ENCODE measurements at places on chromosomes 3 and 15.

- DNase-seq = no peak
Measured at GRCh38 chr3:69484507-69485393, 98.9 kb upstream of the FRMD4B start.

GRCh38 chr3:187773233-187774184 lies 28.2 kb upstream of the BCL6 start:
- no peak for DNase-seq

- no peak for DNase-seq
Measured at GRCh38 chr3:11563159-11563864, 80.4 kb downstream of the VGLL4 start.

DNA sequence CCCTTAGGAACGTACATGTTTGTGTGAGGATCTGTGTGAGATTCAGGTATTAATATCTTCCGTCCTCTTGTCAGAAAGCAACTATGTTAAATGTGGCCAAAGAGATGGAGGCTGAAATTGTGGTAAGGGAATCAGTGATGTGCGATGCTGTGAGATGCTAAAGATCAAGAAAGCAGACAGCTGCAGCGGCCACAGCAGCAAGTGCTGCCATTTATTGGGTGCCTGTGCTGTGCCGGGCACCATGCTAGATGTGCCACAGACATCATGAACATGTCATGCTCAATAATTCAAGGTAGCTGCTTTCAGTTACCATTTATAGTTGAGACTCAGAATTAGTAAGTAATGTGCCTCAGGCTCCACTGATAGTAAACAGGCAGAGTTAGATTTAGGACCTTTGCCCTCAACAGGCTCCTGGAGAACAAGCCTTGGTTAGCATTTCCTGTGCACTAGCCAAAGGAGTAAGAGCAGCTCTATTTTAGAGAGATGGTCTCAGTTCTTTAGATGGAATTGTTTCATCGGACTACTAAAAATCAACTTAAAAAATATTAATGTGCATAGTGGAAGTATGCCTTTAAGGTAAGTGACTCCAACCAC lies 24.9 kb downstream of the LARS2 start:
- no peak for DNase-seq

- DNase-seq = no peak
Measured at GRCh38 chr15:81575436-81576123, 201.6 kb upstream of the TMC3 start.

DNA sequence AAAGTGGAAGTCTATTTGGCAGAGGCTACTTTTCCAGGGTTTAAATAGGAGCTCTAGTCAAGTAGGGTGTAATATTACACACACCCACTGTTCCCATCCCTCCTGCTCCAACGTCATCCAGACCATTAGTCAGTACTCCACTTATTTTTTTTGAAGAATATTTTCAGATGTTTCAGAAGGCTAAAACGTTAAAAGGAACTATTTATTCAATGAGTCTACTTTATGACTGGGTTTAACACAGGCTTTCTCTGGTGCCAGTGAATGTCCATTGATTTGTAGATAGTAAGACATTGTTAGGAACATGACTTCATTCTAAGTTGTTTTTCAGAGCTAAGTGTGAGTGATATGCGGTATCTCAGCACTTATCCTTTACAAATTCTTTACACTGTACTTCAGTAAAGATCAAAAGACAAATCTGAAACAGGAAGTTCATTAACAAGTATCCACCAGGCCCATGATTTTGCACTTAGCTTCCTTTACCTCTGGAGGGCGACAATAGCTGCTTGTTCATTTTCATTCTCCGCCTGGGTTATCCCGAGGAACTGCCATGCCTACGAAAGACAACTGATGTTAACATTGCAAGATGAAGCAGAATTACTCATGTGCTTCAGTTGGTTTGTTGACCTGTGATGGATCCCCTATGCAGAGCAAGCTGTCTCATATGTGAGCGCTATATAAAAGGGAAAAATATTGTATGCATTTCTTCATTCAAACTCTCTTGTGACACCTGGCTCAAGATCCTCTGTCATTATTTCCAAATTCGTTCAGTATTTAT lies 158.7 kb downstream of the USP13 start:
- DNase-seq = no peak

DNA sequence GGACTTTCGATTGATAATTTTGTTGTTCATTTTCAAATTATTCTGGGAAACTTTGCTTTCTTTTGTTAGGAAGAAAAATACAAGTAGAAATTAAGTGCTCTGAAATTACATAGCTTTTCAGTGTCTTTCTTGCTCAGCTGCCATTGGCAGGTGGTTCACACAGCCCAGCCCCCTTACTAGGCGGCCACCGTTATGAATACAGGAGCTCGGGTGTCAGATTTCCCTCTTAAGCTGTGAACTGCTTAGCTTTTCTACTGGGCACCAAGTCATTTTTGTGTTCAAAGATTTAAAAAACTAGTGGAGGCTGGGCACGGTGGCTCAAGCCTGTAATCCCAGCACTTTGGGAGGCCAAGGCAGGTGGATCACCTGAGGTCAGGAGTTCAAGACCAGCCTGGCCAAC lies 55.2 kb downstream of the HMG20A start:
- no peak for DNase-seq

GRCh38 chr3:69695443-69695842 lies 43.8 kb upstream of the MITF start:
- DNase-seq = no peak

DNA sequence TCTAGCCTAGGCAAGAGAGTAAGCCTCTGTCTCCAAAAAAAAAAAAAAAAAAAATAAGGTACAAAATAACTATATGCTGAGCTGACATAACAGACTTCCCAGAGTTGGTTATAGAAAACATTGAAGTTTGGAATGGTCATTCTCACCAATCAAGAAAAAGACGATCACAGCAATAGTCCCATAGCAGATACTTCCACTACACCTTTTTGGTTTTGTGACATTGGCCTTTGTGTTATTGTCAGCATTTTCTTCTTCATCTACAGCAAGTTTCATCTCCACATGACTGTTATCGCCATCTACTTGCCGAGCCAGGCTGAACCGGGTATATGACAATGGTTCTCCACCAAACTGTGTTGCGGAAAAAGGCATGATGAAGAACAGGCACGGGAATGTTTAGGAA lies 6.9 kb downstream of the TFRC start:
- DNase-seq = no peak

DNA sequence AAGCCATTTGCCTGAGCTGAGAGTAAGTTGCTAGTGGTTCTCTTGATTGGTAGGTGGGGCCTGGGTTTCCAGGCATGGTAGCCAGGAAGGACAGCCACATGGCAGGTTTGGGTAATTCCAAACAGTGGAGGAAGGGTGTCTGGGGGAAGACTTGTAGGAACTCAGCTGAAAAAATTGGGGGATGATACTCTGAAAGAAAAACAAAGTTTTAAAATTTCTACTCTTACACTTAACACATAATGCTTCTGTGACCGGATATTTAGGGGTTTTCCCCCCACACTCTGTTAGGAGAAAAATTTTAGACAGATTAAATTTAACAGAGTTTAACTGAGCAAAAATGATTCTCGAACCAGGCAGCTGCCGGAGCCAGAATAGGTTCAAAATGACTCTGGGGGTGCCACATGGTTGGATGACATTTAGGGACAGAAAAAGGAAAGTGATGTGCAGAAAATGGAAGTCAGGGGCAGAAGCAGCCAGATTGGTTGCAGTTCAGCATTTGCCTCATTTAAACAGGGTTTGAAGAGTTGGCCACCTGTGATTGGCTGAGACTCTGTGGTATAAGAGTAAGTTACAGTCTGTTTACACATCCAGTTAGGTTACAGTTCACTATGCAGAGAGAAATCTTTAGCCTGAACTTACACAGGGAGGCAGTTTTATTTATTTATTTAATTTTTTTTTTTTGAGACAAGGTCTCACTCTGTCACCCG lies 8.1 kb downstream of the B2M start:
- DNase-seq = no peak

DNA sequence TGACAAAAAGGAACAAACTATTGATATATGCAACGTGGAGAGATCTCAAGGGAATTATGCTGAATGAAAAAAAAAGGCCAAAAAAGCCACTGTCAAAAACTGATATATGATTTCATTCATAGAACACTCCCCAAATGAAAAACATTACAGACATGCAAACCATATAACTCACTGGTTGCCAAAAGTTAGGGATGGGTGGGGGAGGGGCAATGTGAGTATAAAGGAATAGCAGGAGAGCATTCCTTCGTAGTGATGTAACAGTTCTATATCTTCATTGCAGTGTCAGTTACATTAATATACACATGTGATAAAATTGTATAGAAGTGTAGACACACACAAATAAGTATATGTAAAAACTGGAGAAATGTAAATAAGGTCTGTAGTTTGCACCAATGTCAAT lies 12.2 kb downstream of the GBE1 start:
- no peak for DNase-seq

DNA sequence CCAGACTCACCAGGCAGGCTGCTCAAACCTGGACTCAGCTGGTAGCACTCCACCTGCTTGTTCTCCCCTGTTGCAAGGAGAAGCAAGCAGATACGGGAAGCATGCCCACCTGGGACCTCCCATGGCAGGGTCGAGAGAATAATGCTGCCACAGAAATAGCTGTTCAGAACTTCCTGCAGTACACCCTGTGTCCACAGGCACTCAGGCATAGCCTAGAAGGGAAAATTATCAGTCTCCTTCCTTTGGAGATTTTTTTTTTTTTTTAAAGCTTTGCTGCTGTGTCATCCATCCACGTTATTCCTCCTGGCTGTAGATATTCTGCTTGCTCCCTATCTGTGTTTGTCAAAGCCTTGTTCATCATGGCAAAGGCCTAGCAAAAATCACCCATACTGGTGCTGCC lies 32.7 kb upstream of the RPS17 start:
- DNase-seq = no peak

- DNase-seq = no peak
Measured at GRCh38 chr15:69145694-69146492, 14.5 kb upstream of the GLCE start.

GRCh38 chr15:92021792-92022191 lies 168.3 kb downstream of the SLCO3A1 start:
- DNase-seq = no peak

DNA sequence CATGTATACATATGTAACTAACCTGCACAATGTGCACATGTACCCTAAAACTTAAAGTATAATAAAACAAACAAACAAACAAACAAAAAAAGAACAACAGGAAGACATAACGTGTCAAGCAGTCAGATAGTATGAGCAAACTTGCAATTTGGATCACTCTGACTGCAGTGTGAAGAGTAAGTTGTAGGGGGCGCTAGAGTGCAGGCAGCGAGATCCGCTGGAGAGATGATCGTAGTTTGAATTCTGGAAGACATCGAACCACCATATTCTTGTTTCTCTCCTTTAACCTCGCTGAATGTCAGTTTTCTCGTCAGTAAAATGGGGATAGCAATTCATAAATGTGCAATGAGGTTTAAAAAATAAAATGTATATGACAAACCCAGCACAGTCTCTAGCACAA lies 165.2 kb upstream of the LMCD1 start:
- DNase-seq = no peak

GRCh38 chr3:11143476-11143875 lies 10.8 kb upstream of the HRH1 start:
- no peak for DNase-seq

DNA sequence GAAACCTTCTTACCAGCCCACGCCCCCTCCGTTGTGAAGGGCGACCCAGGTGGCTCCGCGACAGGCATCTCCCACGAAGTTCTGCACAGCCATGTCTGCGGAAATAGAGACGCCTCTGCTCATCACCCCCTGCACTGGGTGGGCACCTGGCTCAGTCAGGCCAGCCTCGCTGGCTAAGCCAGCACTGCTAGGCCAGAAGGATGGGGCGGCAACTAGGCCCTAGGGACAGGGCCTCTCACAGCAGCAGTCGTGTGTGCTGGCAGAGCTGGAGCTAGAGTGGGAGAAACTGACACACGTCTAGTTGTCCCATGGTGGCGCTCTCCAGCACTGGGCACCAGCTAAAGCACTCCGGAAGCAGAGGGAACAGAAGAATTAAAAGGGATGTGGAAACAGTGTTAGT lies 12.5 kb upstream of the ZXDC start:
- no peak for DNase-seq

DNA sequence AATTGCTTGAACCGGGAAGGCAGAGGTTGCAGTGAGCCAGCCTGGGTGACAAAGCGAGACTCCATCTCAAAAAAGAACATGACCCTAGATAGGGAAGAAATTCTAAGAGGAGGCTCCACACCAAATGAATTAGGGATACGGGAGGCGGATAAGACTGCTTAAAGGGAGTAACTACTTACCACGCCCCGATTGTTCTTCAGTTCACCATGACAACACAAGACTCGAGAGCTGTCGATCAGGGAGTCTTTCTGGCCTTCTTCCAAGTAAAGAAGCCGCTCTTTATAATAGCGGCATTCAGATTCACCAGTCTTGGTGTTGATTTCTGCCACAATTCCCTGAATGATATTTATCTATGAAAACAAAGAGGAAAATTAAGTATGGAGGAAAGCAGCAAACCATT lies 53.9 kb upstream of the TASOR start:
- no peak for DNase-seq

DNA sequence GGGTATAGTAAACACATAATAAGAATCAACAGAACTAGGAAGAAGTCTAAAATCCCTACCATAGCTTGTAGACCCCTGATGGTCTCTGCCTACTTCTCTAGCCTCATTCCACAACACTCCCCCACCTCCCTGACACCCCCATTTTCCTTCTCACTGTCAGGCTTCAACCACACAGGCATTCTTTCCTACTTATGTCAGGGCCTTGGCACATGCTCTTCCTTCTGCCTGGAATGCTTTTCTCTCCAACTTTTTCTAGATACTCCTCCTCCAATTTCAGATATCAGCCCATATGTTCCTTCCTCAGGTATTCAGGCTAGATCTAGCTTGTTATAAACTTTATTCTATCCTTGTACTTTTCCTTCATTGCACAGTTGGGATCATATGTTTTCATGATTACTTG lies 106.0 kb upstream of the MRPL3 start:
- DNase-seq = no peak

DNA sequence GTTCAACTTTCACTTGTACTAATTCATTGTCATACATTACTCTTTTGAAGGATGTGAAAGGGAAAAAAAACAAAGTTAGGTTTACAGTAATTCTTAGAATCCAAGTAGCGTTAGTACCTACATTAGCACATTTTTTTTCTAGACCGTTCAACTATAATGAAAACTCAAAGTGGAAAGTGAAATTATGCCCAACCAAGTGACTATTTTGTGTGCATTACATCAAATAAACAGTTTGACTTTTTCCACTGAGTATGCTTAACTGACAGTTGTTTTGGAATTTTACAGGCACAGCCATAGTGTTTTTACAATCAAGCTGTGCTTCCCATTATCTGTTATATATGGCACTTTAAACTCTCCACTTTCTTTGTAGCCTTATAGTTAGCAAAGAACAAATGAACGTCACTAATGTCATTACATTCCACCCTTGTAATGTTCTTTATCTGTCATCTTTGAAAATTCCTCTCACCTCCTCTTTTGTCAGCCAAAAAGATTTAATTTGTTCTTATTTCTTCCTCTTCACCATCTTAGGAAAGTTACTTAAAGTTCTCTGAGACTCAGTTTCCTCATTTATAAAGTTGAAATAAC lies 142.3 kb upstream of the SOX2 start:
- DNase-seq = no peak

DNA sequence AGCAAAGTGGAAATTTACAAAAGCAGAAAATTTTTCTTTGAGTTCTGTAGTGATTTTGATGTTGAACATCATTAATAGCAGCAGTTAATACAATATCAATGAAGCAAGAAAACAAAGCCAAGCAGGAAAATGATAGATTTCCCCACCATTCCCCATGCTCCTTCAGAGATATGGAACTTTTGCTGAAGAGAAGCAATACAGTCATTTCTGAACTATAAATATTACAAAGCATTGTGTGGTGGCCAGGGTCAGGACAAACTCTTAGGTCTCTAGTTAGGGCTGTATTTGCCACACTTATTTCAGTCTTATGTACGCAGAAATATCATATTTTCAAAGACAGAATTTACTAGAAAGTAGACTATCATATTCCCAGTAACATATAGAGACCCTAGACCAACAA lies 88.8 kb upstream of the P3H2 start:
- DNase-seq = no peak
